ENCODE measurements at places on chromosomes 2 and 18.

GRCh38 chr2:190748966-190749365 is 100.1 kb downstream of the NAB1 start:
- DNase-seq = no peak

DNA sequence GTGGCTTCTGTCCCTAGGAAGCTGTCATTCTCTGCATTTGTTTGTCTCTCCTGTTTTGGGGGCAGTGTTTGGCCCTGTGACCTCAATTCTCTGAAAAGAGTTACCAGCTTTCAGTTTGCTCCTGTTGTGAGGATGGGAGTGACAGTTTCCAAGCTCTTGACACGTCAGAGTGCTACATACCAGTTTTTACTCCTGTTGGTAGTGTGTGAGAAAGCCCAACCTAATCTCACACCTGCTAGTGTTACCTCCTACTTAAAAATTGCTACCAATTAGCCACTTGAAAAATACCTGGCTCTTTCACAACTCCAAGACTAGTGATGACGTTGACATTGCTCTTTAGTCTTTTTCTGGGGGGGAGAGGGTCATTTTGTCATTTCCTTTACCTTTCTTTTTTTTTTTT is 14.1 kb downstream of the SKA1 start:
- DNase-seq = no peak

DNA sequence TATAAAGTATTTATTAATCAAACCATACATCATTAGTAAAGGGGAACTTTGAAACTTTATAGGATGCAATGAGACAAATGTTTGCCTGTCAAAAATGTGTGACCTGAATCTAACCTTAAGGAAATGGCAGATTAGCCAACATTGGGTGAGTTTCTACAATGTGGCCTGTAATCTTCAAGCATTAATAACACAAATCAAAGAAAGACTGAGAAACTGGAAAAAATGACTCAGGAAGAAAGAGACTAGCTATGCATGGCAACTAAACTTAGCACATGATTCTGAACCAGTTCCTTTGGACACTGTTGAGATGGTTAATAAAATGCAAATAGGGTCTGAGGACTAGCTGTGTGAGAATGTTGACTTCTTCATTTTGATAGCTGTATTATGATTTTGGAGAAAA is 628.6 kb upstream of the ID2 start:
- DNase-seq = no peak

- DNase-seq = no peak
Observed at GRCh38 chr2:181165199-181165868, 184.9 kb downstream of the UBE2E3 start.

DNA sequence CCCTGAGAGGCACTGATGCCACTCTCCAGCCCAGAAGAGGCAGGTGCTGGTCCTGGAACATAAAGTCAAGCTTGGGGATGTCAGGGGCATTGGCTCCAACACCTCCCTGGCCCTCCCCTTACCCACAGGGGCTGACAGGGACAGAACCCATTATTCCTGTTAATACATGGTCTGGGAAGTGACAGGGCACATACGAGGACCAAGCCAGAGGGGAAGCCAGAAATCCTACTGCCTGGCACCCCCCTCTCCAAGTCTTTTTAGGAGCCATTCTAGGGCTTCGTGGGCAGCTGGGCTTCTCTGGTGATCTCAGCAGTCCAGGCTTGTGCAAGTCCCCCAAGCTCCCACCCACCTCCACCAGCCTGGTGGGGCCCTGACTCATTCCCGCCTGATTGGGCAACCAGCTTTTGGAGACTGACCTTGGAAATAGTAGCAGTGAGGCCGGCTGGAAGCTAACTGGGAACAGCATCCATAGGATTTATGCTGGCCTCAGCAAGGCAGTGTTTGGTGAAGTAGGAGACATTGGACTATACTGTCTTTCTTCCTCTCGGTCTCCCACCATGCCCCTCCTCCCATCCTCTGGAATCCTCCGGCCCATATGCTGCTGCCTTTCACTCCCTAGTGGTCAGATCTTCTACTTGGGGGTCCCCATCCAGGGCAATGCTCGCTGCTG is 86.4 kb upstream of the HK2 start:
- DNase-seq = no peak

- DNase-seq = no peak
Observed at GRCh38 chr2:932320-933115, 18.1 kb upstream of the SNTG2 start.

DNA sequence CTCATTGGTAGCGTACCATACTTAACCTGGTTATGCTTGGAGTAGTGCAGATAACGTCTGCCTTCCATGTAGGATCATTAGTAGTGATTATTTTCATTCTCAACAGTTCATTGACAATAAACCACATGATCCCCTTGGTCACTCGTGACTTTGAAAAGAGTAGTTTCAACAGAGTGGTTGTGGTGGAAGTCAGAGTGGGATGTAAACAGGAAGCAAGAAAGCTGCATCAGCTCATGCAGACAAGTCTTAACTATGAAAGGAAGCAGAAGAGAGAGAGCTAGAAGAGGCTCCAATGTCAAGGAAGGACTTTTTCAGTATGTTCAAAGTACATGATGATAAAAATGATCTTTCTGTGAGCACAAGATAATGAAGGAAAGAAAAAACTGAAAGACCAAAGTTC is 287.4 kb downstream of the MBD2 start:
- no peak for DNase-seq

DNA sequence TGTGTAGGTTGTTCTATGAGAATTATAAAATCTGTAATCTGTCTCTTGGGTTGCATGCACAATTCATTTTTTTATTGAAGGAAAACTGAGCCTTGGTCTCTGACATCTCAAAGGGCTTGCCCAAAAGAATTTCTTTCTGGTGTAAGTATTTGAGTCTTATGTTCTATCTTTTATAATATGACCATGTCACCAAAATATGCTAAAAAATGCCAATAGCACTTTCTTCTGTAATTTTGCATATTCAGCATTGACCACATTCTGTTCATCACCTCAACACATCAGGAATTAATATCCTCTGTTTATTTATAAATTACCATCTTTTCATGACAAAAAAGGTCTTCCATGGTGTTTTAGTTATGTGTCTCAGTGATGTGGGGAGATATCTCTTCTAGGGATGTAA is 268.7 kb upstream of the TCF4 start:
- no peak for DNase-seq

DNA sequence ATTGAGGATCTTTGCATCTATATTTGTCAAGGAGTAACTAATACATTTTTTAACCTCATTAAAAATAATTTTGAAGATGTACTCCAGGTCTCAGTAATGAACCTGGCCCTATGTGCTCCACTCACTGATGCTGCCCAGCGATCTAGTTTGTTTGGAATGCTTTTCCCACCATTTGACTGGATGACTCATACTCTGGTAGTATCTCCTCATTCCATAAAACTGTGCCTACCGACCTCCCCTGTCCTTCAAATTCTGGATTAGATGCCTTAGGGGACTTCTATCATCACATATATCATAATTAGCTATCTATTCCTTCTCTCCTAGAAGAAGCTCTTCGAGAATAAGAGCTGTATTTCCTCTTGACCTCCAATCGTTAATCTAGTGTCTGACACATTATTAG is 83.8 kb downstream of the FAM117B start:
- no peak for DNase-seq

- no peak for DNase-seq
Observed at GRCh38 chr18:59005262-59005661, 134.4 kb upstream of the SEC11C start.
